Fibroblast of lung (primary cell): ENCODE measurements at places on chromosomes 7 and 10. TPM values are rescaled to one million over a fixed set of nuclear protein-coding genes. Genes with fewer than 3 reads are reported as not detected.

GIMAP6 gene
- total RNA-seq = under 0.01 TPM in 1 of 2 replicates, not detected in the other

ANKRD1 gene
- under 0.01 TPM in 1 of 2 replicates, not detected in the other for total RNA-seq

FAM241B gene
- 0.26 and 0.99 TPM in 2 replicates for total RNA-seq

CEP55 gene
- total RNA-seq = 2.1 and 19.0 TPM in 2 replicates

ERVW-1 gene
- not detected in 2 replicates for total RNA-seq

GCK gene
- total RNA-seq = 0.77 and 1.7 TPM in 2 replicates

MMP21 gene
- total RNA-seq = 0.17 and 0.26 TPM in 2 replicates

ZWINT gene
- total RNA-seq = 2.1 and 10.9 TPM in 2 replicates

ZNF680 gene
- total RNA-seq = 5.1 and 10.1 TPM in 2 replicates

CYP3A4 gene
- total RNA-seq = 0.17 TPM in 1 of 2 replicates, not detected in the other

THNSL1 gene
- 4.3 and 5.6 TPM in 2 replicates for total RNA-seq

STARD3NL gene
- 91.9 and 105 TPM in 2 replicates for total RNA-seq

CTNNA3 gene
- total RNA-seq = under 0.01 TPM in 1 of 2 replicates, not detected in the other

MALRD1 gene
- 1.3 and 1.7 TPM in 2 replicates for total RNA-seq

C10orf143 gene
- 0.51 and 2.0 TPM in 2 replicates for total RNA-seq

KAZALD1 gene
- 14.4 and 19.8 TPM in 2 replicates for total RNA-seq

C10orf90 gene
- total RNA-seq = 0.17 TPM in 1 of 2 replicates, not detected in the other

GARS1 gene
- 226 and 322 TPM in 2 replicates for total RNA-seq

PRF1 gene
- not detected in 2 replicates for total RNA-seq

NFE2L3 gene
- 5.4 and 9.1 TPM in 2 replicates for total RNA-seq

C10orf105 gene
- total RNA-seq = under 0.01 TPM in 2 replicates

GLUD1 gene
- total RNA-seq = 286 and 327 TPM in 2 replicates

FAM20C gene
- 52.9 and 70.7 TPM in 2 replicates for total RNA-seq

HK1 gene
- 106 and 172 TPM in 2 replicates for total RNA-seq
